G401 (cell line): ENCODE measurements at places on chromosomes 12 and 14.
A peak's percentile ranks its signal among the peaks of the same experiment; 100 is the strongest.

GRCh38 chr12:15209782-15210181 is 11.4 kb downstream of the RERG start:
- no peak for DNase-seq

DNA sequence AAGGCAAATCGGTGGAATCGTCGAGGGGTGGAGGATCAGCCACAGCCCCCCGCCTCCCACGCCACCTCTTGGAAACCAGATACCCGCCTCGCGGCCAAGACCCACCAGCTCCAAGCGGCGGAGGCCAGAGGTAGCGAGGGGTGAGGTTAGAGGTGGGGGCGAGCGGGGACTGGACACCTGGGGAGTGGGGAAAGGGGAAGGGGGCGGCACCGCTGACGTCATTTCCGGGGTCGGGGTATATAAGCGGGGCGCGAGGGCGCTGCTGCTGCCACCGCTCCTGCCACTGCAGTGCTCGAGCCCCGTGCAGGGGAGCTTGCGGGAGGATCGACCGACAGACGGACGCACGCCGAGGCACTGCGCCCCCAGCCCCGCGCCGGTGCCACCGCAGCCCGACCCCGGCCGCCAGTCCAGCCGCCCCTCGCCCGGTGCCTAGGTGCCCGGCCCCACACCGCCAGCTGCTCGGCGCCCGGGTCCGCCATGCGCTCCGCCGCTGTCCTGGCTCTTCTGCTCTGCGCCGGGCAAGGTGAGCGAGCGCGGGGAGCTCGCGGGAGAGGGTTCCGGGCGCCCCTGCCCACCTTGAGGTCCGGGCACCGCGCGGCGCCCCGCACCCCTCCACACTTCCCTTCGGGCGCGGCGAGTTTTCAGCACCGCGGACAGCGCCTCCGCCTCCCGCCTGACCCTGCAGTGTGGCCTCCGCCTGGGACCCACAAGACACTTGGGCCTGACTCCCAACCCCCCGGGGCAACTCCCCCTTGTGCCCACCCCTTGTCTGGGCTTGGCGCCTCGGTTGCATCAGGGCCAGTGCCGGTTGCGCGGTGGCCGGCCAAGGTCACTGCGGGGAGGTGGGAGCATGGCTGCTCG is at the start of gene CHGA:
TSS of gene CHGA (plus strand) at position 268 of the 861 bp plus-strand sequence. CDS start at position 478, 210 bp downstream.
- DNase-seq, result no peak

GRCh38 chr14:81344481-81345160 is 55.5 kb downstream of the STON2 start:
- DNase-seq, result no peak

- DNase-seq, result no peak
Observed at GRCh38 chr12:26971963-26972362, 33.7 kb downstream of the FGFR1OP2 start.

- peak; percentile 30 for DNase-seq
Observed at GRCh38 chr12:52691076-52691840, 11.1 kb upstream of the KRT1 start.

DNA sequence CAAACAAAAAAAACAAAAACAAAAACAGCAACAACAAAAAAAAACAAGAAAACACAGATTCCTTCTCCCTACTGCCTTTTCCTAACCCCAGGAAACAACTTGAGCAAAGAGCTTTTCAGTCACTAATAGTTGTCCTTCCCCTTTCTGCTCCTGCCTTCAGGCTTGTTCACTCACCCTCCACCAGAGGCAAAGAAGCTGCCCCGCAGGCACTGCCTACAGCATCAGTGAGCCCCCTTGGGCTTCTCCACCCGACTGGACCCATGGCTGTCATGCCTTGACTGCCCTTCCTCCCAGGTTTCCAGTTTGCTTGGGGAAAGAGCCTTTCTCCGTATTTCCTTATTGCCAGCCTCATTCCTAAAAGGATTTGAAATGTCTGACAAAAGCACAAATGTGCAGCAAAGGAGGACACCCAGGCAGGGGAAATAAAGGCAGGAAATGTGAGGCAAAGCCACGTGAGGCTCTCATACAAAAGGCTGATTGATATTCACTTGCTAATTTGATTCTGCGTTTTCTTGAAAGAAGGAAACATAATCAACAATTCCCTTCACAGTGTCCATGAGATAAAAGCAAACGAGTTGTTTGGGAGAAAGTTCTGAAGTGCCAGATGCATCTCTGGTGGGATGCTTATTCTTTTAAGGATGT is 85.7 kb downstream of the GPATCH2L start:
- DNase-seq, result no peak

- no peak for DNase-seq
Observed at GRCh38 chr12:74647256-74647655, 109.6 kb downstream of the ATXN7L3B start.
